ENCODE measurements at places on chromosomes 3 and 15.

- DNase-seq: no peak
- H3K4me3 ChIP-seq: no peak overlapping the region
- no peaks in the 10 kb centered on the region for H3K4me1 ChIP-seq
- H3K27ac ChIP-seq: no peak overlapping the region
These were observed 226.0 kb downstream of the TJP1 start for GRCh38 chr15:29596266-29596665.

DNA sequence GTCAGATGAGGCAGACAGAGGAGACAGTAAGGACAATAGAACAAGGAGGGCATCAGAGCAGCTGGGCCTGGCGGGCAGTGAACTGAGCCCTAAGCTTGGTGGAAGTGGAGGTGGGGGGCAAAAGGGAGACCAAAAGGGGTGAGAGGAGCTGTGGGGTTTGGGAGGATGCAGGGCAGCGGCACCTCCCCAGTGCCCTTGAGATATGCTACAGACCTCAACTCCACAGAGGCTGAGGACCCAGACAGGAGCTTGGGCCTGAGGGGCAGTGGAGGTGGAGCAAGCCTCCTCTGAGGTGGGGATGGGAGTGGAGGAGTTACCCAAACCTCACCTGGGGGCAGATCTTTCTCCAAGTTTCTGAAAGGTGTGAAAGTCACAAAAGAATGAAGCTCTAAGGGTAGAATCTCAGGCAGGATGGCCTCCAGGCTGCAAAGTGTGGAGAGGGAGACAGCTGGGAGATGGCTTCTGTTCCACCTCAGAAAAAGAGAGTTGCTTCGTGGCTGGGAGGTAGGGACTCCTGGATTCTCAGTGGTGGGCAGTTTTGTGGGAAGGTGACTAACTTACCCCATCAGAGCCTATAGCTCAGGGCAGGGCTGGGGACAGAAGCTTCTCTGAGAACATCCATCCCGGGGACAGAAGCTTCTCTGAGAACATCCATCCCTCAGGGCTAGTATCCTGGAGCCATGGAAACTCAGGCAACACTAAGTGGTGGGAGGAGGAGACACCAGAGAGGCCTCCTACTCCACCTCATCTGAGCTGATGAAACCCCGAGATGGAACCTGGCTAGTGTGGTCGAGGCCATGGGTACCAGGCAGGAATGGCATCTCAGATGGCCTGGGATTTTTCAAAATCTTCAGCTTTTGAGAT, 2.3 kb upstream of the CLK3 start:
- H3K27ac ChIP-seq: no peak overlapping the region
- H3K4me1 ChIP-seq: peaks cover 2% of the 10 kb centered on the region
- H3K27me3 ChIP-seq: no peaks in the 10 kb centered on the region
- no peak overlapping the region for H3K4me3 ChIP-seq
- DNase-seq: peak; percentile 78
- H3K36me3 ChIP-seq: no peaks in the 10 kb centered on the region

DNA sequence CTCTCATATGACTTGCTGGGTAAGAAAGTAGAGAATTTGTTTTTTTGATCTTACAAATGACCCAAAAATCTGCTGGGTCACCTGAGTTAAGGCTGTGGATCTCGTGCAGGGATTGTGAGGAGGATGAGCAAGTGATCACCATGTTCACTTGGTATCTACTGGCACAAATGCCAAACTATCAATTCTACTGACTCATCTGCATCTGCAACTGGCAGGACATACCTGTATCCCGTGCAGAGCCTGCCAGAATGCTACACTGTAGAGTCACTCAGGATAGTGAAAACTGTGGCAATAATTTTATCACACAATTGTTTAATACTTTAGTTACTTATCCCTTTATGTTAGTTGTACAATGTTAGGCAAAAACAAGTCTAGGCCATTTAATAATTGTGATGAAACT, 129.6 kb upstream of the PLXND1 start:
- DNase-seq: no peak
- H3K36me3 ChIP-seq: no peaks in the 10 kb centered on the region
- H3K4me1 ChIP-seq: peaks cover 2% of the 10 kb centered on the region
- no peak overlapping the region for H3K27ac ChIP-seq
- H3K27me3 ChIP-seq: no peaks in the 10 kb centered on the region

DNA sequence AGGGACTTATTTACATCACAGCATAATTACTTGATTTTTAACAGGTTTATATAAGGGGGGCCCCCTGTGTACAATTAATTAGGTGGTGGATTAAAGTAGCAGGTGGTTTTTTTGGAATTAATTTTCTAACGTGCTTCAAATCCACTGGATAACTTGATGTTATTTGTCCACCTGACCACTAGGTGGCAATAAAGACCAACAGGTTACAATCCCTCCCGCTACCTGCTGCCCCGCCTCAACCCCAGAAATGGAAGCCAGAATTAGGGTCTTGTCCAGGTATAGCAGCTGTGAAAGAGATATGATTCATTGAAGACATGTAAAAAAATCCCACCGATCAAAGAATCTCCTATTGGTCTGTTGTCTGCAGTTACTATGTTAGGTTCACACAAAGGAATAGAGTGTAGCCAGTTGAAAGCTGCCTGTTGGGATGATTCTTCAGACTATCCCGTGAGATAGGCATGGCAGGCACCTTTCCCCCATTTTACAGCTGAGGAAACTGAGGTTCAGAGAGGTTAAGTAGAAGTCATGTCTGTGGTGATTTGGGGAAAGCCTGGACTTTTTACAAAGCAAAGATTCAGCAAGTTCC, 44.0 kb downstream of the MFSD1 start:
- no peaks in the 10 kb centered on the region for H3K4me1 ChIP-seq
- H3K27ac ChIP-seq: no peak overlapping the region
- H3K27me3 ChIP-seq: no peaks in the 10 kb centered on the region
- H3K36me3 ChIP-seq: no peaks in the 10 kb centered on the region

DNA sequence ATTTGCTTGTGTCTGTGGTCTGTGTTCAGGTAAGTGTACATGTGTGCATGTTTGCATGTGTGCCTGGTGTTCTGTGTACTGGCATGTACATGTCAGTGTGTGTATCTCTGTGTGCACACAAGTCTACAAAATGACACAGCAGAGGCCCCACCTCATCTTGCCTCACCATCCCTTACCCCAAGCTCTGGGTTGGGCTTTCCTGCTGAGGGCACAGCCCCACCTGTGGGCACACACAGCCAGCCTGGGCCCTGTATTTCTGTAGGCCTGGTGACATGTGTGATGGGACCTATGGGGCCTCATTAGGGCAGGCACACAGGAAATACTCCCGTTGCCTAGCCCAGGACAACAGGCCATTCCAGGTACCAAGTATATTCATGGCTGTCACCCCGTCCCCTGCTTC, 13.5 kb downstream of the VIPR1 start:
- no peak overlapping the region for H3K27ac ChIP-seq
- no peaks in the 10 kb centered on the region for H3K27me3 ChIP-seq
- no peak for DNase-seq
- H3K4me3 ChIP-seq: no peak overlapping the region

DNA sequence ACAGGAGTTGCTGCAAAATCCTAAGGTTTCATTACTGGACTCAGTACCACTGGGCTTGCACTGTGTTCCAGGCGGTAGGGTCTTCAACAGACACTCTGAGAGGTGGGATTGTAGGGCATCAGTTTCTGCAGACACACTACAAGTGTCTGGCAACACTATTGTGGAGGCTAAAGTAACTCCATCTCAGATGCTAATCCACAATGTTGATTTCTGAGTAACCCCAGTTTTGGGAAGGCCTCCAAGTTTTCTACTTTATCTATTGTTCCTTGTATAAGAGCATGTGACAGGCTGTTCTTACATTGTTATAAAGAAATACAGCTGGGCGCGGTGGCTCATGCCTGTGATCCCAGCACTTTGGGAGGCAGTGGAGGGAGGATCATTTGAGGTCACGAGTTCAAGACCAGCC, 2.5 kb upstream of the ABHD5 start:
- H3K27ac ChIP-seq: no peak overlapping the region
- no peak overlapping the region for H3K4me3 ChIP-seq
- no peak for DNase-seq
- no peaks in the 10 kb centered on the region for H3K27me3 ChIP-seq

DNA sequence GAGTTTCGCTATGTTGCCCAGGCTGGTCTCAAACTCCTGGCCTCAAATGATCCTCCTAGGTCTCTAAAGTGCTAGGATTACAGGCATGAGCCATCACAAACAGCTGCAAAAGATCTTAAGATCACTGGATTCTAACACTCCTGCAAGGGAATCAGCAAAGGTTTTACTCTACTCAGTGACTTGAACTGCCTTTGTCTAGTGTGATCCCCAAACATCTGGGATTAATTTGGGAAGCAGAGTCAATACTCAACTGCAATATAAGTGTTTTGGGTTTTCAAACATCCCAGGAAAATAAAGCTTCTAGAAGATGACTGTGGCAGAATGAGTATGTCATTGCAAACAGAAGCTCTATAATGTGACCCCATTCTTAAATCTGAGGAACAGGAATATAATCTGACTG, 7.2 kb downstream of the SPG21 start:
- H3K27ac ChIP-seq: no peak overlapping the region
- H3K27me3 ChIP-seq: no peaks in the 10 kb centered on the region
- no peaks in the 10 kb centered on the region for H3K36me3 ChIP-seq
- DNase-seq: no peak
- H3K4me1 ChIP-seq: no peaks in the 10 kb centered on the region

DNA sequence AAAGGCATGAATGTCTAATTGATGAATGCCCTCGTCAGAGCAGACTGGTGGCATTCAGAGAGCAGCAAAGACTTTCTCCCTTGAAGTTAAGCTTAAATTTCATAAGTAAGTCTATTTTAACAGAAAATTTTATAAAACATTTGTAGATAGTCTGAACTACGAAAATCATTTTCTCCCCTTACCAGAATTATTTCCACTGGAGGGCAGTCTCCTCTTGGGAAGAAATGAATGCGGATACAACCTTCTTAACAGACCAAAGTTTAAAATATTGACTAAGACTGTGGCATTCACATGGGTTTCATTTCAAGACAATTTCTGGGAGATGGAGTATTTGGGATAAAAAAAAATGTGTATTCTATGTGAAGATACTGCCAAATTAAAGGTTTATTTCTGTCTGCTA, 669.0 kb downstream of the FHIT start:
- H3K4me1 ChIP-seq: no peaks in the 10 kb centered on the region
- H3K4me3 ChIP-seq: no peak overlapping the region
- H3K27me3 ChIP-seq: no peaks in the 10 kb centered on the region
- no peak overlapping the region for H3K27ac ChIP-seq
- no peak for DNase-seq

GRCh38 chr3:190119461-190120268, 1.0 kb downstream of the P3H2 start:
- H3K36me3 ChIP-seq: no peaks in the 10 kb centered on the region
- peaks cover 12% of the 10 kb centered on the region for H3K4me1 ChIP-seq
- H3K4me3 ChIP-seq: peak overlapping the region; percentile 74
- H3K27ac ChIP-seq: peak overlapping the region; percentile 72
- no peaks in the 10 kb centered on the region for H3K27me3 ChIP-seq

DNA sequence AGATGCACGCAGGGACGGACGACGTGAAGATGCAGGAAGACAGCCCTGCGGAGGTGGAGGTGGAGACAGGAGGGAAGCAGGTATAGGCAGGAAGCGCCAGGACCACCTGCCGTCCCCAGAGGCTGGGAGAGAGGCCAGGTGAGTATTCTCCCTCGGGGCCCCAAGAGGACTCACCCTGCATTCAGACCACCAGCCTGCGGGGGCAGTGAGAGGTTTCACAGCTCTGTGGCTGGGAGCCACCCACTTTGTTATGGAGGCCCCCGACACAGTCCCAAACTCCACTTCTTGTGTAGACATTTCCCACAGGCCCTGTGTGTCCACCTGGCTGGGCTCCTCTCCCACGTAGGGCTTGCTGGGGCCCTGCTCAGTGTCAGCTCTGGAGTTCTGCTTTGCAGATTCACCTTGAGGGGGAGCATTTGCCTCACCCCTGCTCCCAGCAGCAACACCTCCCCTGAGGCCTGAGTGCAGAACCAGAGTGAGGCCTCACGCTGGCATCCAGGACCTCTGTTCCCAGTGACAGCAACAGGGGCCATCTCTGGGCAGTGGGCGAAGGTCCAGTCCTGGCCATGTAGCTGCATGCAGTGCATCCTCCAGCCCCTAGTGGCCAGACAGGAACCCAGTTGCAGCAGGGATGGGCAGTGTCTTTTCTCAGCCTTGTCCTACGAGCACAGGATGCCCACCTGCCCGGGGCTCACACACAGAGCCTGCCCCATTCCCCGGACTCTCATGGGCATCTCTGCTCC, 119.4 kb upstream of the IQSEC1 start:
- no peak overlapping the region for H3K4me3 ChIP-seq
- no peaks in the 10 kb centered on the region for H3K36me3 ChIP-seq

GRCh38 chr3:180690061-180690460, 10.8 kb upstream of the CCDC39 start:
- no peaks in the 10 kb centered on the region for H3K36me3 ChIP-seq
- no peaks in the 10 kb centered on the region for H3K4me1 ChIP-seq
- H3K27ac ChIP-seq: no peak overlapping the region
- no peak for DNase-seq
- no peak overlapping the region for H3K4me3 ChIP-seq
- no peaks in the 10 kb centered on the region for H3K27me3 ChIP-seq

DNA sequence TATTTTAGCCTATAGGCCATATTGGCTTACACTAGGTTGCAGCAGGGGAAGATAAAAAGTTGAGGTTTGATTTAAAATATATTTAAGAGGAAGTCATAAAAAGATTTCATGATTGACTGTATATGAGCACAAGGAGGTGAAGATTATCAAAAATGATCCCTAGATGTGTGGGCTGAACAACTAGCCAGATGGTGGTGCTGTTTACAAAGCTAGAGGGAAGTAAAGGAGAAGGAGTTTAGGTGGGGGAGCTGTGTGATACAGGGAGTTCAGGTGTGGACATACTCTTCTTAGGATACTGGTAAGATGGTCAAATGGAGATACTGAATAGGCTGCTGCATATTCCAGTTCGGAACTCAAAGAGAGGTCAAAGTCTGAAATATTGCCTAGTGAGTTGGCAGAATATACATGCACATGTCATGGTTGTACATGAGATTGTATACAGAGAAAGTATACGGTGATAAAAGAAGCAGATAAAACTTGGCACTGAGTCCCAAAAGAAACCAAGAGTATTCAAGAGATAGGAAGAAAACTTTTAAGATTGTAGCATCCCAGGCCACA, 727.8 kb downstream of the NLGN1 start:
- H3K4me3 ChIP-seq: no peak overlapping the region
- H3K27me3 ChIP-seq: no peaks in the 10 kb centered on the region
- no peak overlapping the region for H3K27ac ChIP-seq
- DNase-seq: peak; percentile 73
- H3K36me3 ChIP-seq: no peaks in the 10 kb centered on the region
- H3K4me1 ChIP-seq: no peaks in the 10 kb centered on the region

GRCh38 chr3:195820901-195821300, 9.2 kb upstream of the MUC4 start:
- no peak overlapping the region for H3K27ac ChIP-seq
- DNase-seq: no peak
- H3K4me3 ChIP-seq: no peak overlapping the region
- no peaks in the 10 kb centered on the region for H3K4me1 ChIP-seq
- no peaks in the 10 kb centered on the region for H3K27me3 ChIP-seq
- H3K36me3 ChIP-seq: no peaks in the 10 kb centered on the region

GRCh38 chr15:70114221-70114620, 16.5 kb upstream of the TLE3 start:
- H3K27ac ChIP-seq: no peak overlapping the region
- no peaks in the 10 kb centered on the region for H3K27me3 ChIP-seq
- peak; percentile 71 for DNase-seq
- peaks cover 16% of the 10 kb centered on the region for H3K4me1 ChIP-seq
- H3K36me3 ChIP-seq: no peaks in the 10 kb centered on the region
